ENCODE measurements at places on chromosomes 2 and 18.

DNA sequence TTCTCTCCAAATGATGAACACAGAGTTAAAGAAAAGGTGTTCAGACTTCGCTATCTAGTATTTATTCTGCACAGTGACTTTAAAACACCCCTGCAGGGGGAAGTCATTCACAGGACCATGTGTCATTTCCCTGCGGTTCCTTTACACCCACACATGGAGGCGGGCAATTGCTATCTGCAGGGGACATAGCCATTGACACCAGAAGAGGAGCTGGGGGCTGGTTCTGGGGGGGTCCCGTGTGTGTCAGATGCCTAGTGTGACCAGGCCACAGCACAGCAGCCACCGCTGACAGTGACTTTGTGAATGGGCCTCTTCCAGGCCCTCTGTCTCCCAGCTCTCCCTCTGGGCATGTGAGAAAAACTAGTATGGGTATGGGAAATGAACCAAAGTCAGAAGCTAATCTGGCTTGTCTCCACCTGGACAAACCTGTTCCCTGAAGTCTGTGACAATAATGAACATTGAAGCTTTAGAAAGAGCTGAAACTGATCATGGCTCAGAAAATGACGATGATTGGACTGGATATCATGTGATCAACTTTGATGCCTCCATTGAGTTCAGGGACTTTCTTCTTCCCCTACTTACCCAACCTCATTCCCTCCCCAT is 7.5 kb upstream of the GBX2 start:
- DNase-seq = no peak

GRCh38 chr2:57549642-57550102 is 496.9 kb upstream of the VRK2 start:
- peak; percentile 42 for DNase-seq

GRCh38 chr2:164609790-164610189 is 11.5 kb downstream of the GRB14 start:
- no peak for DNase-seq

DNA sequence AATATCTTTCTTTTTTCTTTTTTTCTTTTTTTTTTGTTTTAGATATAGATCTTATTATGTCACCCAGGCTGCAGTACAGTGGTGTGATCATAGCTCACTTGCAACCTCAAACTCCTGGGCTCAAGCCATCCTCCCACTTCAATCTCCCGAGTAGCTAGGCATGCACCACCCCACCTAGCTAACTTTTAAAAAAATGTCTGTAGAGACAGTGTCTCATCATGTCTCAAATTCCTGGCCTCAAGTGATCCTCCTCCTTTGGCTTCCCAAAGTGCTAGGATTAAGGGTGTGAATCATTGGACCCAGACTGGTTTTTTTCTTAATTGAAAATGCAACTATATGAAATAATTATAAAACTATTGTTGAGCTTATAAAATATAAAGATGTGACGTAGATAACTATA is 9.8 kb upstream of the ZCCHC2 start:
- DNase-seq = no peak

GRCh38 chr2:45765007-45765727 is 113.7 kb downstream of the PRKCE start:
- no peak for DNase-seq

DNA sequence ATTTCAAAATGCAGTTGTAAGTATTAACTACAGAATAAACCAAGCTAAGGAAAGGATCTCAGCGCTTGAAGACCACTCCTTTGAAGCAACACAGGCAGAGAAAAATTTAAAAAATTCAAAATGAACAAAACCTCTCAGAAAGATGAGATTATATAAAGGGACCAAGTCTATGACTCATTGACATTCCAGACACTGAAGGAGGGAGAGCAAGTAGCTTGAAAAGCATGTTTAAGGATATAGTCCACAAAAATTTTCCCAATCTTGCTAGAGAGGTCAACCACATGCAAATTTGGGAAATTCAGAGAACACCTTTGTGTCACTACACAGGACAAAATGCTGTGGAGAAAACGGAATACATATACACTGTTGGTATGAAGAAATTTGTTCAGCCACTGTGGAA is 112.6 kb upstream of the MC4R start:
- DNase-seq = no peak

DNA sequence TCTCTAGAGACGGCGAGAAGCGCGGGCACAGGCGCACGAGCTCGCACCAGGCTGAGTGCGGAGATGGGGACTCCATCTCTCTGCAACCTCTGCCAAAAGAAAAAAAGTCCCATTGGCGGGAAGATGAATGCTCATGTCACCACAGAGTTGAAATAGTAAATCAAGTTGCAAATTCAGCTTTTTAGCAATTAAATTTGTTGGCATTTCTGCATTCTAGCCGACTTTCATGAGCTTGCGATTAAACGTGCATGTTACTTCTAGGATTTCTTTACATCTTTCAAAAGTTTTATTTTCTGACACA is 588 bp downstream of the CHAC2 start:
- DNase-seq = peak; percentile 75

- DNase-seq = no peak
Measured at GRCh38 chr2:239201884-239202283, 198.9 kb downstream of the HDAC4 start.

DNA sequence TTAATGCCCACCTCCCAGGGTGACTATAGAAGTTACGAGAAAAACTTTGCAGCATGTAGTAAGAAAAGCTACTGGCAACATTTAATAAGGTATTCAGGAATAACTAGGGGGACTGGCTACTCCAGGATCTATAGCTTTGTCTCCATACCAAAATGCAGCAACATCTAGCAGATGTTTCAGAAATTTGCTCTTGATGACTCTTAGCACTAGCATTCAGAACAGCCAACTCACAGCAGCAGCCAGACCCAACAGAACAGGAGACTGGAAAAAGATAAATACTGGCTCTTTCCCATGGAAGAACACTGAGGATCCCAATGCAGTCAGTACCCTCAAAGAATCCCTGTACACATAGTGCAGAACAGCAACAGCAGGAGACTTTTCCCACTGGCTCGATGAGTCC is 105.0 kb downstream of the PRKRA start:
- DNase-seq = no peak

DNA sequence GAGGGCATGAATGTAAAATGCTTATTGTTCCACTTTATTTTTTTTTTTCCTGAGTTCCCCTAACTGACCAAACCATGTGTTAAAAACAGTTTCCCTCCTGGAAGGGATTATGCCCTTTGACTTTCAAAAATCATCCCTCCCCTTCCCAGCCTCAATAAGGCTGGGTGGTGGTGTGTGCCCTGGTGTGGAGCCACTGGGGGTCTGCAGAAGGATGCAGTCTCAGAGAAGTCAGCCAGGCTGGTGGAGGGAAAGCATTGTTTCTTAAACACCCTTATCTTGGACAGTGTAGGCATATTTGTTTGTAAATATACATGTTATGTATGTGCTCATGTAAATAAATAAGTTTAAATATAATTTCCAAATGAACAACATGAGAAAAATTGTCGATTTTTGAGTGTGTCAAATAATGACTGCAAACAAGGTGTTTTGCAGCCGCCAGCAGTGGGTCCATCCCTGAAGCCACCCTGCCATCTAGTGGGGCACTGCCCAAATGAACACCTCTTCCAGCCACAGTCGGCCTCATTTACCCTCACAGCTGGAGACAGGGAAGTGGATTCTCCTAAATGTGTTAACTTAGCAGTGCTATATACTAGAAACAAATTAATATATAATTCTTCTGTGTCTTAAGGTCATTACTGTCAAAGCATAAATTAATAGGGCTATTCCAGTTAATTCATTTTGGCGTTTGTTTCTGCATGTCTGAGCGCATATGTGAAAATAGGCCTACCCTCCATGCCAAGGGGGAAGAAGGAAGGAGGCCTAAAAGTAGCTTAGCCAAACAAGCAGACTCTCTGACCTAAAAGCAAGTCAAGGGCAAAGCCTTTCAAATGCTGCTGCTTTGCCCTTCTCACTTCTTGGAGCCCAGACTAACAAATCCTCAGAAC is 209.6 kb upstream of the PIK3C3 start:
- peak; percentile 92 for DNase-seq

DNA sequence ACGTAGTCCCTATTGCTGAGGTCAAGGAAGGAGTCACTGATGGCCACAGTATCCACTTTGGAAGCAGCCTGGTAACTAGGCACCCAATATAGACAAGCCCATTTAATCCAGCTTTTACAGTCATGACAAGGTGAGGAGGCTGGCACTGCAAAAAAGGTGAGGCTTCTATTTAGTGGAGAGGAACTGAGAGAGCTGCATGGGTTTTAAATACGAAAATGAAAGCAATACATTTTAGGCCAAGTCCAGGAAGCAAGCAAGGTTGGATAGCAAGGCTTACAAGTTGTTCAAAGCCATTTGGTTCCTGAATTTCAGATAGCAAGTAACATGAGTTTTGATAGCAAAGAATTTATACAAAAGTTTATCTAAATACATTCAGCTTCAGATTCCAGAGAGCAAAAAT is 80.4 kb downstream of the SGPP2 start:
- DNase-seq = no peak

- peak; percentile 75 for DNase-seq
Measured at GRCh38 chr2:96832754-96833507, 10.9 kb downstream of the ANKRD23 start.

DNA sequence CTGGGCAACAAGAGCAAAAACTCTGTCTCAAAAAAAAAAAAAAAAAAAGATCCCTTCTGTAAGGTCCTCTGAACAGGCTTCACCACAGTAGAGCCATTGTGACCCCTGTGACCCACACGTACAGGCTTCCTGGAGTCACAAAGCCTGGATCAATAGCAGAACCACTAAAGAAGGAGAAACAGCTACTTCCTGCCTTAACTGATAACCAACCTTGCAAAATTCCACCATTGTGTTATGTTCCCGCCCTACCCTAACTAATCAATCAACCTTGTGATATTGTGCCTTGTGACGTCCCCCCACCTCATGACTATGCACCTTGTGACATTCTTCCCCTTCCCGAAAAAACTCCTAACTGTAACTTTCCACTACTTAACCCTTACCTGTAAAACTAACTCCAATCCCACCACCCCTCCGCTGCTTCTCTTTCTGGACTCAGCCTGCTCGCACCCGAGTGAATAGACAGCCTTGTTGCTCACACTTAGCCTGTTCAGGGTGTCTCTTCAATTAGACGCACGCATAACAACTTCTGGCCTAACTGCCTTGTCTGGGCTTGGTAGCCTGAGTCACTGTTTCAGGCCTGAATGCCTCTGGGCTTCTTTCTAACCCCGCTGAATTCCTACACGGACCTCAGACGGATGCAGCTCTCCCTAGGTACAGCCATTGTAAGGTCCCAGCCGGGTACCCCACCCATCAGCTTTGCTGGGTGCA is 13.9 kb downstream of the SCYGR8 start:
- DNase-seq = no peak

DNA sequence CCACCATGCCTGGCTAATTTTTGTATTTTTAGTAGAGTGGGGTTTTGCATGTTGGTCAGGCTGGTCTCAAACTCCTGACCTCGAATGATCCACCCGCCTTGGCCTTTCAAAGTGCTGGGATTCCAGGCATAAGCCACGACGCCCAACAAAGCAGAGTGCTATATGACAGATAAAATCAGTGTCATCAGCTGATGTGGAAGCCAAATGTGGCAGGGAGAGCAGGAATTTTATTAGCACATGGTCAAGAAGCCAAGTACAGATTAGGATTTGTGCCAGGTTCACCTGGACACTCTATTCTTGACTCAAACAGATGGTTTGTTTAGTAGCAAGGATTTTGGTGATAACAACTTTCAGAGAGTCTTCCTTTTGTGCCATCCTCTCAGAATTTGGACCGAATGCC is 62.7 kb downstream of the LCLAT1 start:
- DNase-seq = no peak
